COR-L47 (cell line): ENCODE measurements at places on chromosomes 12 and 14.

DNA sequence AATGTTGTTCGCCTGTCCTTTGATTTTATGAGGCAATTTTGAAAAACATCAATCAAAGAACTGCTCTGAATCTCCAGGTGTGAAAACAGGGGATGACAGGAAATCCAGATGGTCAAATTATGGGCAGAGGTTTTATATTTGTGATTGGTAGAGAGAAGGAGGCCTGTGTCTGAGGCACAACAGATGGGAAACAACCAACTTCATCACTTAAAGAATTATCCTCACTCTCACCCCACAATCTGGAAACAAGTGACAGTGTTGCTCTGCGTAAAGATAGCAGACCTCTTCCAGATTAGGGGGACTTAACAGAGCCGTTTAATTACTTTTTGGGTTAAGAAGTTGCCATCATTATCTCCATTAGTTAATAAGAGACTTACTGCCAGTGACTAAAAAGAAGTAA lies 64.1 kb upstream of the EGLN3 start:
- DNase-seq = no peak

- DNase-seq = no peak
These were observed 3.2 kb downstream of the PGF start for GRCh38 chr14:74952180-74952665.

DNA sequence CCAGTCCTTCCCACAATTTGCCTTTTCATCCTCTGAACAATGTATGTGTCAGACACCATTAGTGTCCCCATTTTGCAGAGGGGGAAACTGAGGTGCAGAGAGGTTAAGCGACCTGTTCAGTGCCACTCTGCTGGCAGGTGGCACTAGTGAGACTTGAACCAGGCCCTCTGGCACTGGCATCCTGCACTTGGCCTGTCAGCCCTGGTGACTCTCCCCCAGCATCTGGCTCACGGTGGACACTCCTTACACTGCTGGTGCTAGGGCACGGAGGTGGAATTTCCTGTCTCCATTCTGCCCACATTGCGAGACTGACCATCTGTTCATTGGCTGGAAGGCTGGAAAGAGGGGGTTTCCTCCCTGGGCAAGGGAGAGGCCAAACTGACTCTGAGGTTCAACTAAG lies 48.7 kb downstream of the CCNK start:
- no peak for DNase-seq

- no peak for DNase-seq
These were observed 476.7 kb downstream of the NOVA1 start for GRCh38 chr14:26121181-26121580.

DNA sequence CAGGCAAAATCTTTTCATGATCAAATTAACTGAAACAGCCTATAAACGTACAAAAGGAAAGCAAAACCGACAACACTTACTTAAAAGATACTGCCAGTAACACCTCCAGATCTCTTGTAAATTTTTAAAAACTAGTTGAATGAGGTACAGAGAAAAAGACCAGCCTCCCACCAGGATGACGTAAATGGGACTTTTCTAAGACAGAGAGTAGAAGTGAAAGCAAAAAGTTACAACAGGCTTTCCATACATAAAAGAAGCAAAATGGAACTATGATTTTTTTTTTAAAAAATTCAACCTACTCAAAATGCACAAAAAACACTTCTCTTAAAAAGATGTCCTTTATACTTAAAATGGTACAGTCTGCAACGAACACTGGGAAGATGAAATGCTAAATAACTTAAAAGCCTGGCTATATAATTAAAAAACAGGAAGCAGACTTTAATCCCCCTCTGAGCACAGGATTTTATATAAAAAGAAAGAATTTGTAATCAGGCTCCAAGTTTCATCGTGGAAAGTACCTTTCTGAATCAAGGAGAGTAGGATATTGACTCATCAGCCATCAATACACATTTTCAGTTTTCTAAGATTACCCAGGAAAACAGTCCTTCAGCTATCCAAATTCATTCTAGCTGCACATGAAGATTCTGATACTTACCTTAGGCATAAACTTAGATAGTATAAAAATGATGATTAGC lies 14.2 kb upstream of the MYO1A start:
- no peak for DNase-seq

DNA sequence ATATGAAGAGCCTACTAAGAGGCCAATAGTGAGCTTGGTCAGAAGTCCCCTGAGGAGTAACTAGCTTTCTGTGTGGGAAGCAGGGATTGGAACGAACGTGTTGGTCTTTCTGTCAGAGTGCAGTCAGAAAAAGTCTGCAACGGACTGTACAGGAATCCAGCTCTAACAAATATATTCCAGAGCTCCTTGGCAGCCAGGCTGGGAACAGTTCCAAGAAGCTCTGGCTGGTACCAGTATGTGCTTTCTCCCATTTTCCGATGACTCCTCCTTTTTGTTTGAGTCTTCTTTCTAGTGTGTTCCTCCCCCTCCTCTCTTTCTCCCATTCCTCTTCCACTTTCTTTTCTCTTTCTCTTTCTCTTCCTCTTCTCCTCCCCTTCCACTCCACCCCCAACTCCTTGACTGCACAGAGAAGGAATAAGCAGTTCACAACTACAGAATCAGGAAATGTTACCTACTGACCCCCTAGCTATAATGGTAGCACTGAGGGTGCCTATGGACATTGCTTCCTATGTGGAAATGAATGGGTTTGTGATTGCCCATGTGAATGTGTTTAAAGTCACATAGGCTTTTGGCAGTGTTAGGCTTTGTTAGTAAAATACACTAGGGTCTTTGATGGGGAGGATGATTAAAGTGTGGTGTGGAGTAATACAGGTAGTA lies 59.9 kb downstream of the TTLL5 start:
- DNase-seq = no peak

DNA sequence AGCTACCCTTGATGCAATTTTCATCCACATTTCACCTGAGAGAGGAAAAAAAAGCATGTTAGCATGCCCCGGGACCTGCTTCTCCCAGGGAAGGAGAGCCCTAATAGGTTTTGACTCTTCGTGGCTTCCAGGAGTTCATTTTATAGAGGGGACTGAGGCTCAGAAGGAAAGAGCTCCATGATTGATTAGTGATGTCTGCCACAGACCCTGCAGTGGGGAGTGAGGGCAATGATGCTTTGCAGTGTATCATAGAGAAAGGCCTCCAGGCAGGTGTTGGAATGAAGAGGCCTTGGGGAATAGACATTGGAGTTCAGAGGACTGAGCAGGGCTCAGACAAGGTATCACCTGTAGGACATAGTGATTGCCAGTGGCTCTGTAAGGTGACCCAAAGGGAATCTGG lies 41.5 kb downstream of the RNFT2 start:
- no peak for DNase-seq

GRCh38 chr12:131607658-131608447 lies 103.0 kb upstream of the SFSWAP start:
- no peak for DNase-seq

GRCh38 chr14:62491146-62491545 lies 554.1 kb downstream of the KCNH5 start:
- no peak for DNase-seq

DNA sequence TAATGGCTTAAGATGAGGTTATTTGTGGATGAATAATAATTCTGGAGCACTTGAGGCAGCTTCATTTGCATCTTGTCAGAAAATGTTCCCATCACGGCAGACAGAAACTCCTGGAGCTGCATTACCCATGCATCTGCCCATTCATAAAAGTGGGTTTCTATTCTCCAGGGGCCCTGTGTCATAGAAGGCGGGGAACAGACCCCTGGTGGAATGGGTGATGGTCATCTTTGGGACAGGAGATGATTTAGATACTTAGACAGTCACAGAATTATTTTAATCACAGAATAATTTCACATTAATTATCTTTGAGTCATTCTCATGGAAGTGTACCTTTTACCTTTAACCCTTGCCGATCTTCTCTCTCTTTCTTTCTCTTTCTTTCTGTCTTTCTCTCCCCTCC lies 980.7 kb upstream of the TMEM132C start:
- DNase-seq = no peak

- DNase-seq = no peak
These were observed 238.9 kb upstream of the SRRM4 start for GRCh38 chr12:118742431-118742830.

DNA sequence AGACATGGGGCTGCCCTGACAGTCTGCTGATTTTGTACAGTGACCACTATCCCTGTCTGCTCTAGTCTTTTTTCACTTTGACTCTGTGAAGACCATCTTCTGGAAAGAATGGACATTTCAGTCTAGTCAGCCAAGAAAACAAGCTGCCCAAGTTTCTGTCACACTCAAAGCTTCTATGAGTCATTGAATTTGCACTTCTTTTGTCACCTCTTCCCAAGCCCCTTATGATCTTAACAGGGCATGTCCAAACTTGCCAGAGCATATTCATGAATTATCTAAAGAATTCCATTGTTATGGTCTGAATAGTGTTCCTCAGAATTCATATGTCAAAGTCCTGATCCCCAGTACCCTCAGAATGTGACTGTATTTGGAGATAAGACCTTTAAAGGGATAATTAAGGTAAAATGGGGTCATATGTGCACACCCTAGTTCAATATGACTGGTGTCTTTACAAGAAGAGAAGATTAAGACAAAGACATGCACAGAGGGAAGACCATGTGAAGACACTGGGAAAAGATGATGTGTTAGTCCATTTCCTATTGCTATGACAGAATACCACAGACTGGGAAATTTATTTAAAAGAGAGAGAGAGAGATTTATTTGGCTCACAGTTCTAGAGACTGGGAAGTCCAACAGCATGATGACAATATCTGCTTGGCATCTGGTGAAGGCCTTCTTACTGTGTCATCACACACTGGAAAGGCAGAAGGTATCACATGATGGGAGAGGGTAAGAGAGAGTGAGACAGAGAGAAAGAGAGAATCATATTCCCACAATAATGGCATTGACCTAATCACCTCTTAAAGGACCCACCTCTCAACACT lies 242.6 kb downstream of the BTG1 start:
- DNase-seq = no peak

DNA sequence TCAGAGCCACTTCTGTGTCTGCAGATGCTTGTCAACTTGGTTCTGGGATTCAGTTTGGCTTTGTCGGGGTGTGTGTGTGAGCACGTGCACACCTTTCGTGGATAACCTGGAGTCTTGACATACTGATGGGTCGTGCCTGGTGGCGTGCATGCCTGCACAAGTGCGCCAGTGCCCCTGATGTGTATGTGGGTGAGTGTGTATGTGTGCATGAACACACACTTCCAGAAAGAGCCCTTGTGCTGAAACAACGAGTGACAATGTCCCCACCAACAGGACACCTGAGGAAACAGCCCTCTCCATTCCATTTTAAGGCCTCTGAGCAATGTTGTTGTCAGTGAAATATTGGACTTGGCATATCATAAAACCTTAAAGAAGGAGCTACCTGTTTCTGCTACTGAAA lies 53.9 kb downstream of the SMUG1 start:
- DNase-seq = no peak

DNA sequence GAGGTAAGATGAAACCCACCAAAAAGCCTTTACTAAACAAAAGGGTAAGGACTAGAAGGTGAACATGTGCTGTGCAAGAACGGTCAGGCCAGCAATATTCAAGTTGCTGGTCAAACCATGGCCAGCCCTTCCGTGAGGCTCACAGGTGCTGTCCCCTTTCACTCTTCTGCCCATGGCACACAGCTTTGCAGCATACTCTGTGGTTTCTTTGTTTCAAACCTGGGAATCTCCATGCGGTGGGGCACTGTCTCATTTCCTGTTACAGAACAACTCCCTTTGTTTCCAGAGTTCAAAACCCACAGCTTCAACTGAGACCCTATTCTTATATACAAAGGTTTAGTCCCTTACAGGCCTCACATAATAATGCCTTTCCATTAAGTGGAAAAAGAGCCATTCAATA lies 1.7 kb upstream of the OVCH1 start:
- no peak for DNase-seq

DNA sequence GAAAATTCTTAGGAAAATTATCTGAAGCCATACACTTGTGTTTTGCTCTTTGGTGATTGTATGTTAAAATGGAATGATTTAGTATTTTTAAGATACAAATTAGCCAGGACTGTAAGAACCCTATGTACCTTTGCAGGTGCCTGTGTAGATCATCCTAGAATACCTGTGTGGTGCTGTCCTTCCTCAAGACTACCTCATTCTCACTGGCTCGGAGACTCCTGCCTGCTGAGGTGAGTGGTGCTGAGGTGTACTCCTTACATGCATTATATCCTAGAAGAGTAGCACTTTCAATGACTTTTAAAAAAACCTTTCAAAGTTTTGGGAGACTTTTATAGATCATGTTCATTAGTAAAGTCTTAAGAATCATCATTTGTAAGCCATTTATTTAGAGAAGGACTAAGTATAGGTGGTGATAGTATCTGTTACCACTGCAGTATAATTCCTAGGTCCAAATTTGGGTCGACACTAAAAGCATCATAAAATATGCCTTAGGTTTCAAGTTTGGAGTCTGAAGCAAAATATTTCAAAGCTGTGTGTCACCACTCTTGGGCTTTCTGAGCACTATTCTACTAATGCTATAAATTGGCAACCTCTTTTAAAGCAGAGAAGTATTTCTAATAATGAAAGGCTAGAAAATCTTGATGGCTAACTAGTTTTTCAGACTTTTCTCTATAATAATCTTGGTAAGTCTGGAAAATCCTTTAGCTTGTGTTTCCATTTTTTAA lies 36.6 kb downstream of the RASSF8 start:
- DNase-seq = no peak

GRCh38 chr12:109777544-109777943 lies 55.7 kb downstream of the TRPV4 start:
- peak; percentile 34 for DNase-seq

DNA sequence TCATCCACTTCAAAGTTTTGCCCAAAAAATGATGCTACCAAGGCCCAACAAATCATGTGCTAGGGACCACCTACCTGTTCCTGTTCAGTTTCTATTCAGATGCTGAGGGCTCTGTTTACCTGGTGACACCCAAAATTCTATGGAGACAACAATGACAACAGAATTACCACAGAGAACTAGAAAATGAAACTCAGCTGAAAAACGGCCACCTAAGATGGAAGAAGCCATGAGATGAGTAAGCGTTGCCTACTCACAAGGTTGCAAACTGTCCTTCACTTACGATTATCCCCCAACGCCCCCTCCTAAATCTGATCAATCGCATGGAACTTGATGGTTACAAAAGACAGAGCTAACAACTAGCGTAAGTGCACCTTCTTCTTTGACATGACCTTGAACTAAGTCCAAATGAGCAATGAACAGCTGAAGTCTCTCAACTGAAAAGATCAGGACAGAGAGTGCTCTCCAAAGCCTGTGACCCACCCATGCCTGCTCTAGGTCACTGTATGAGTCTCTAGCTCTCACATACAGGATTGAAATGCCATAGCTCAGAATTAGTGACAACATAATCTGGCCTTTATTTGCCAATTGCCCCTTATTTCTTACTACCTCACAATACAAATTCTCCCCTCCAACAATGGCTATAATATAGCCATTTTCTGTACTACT lies at the start of gene RNASE11:
TSS of gene RNASE11 (minus strand) at position 513 of the 666 bp plus-strand sequence.
- DNase-seq = no peak
